ENCODE measurements at places on chromosomes 12 and 14.

GRCh38 chr14:58656671-58657411 lies 19.1 kb downstream of the DACT1 start:
- no peak for DNase-seq

DNA sequence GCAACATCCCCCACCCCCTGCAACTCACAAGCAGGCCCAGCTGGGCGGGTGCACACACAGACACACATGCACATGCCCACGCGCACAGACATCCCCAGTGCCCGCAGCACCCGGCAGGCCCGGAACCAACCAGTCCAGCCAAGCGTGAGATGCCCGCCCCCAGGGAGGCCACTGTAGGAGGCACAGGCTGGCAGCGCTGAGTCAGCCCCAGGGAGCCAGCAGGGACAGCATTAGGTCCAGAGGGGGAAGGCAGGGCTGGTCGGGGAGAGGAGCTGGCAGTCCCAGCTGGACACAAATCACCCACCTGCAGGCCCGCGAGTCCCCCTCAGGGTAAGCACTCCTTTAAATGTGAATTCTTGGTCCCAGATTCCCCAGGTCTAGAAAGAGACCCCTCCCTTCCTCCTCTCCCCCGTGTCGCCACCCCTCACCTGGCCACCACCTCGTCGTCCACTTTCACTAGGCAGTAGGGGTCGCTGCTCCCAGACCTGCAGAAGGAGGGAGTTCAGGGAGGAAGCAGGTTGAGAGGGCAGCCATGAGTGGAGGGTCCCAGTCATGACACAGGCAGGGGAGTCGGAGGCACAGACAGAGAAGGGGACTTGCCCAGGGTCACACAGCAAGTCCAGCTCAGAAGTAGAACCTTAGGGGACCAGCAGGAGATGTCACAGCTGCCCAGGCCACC lies 5.0 kb downstream of the RASAL1 start:
- no peak for DNase-seq

DNA sequence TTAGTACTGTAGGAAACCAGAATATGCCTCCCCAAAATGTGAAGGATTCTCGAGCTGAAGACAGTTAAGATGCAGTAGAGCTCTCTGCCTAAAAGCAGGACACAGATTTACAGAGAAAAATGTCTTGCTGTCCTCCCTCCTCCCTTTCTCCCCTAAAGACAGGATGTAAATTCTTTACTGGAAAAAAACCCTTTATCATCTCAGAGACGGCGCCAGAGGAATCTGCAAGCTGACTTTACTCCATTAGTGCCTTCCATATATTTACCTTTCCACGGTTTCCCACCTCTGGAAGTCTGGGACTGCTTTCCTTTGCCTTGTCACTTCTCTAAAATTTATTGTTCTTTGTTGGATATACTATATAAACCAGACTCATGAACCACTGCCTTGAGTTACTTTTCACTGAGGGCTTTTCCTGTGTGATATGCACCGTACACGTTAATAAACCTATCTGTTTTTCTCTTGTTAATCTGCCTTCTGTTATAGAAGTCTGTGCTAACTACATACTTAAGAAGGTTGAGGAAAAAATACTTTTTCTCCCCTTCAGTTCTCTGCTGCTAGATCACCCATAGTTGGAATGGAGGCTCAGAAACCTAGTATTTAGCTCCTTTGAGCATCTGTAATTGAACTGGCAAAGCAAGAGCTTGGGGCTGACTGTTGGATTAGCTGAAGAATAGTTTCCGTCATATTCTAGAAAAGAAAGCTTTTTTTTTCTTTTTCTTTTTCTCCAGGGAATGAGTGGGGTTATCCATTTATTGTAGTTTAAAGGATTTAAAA lies 99.9 kb downstream of the RAD51B start:
- DNase-seq: no peak

GRCh38 chr14:104708606-104709268 lies 15.3 kb upstream of the ADSS1 start:
- peak; percentile 33 for DNase-seq

DNA sequence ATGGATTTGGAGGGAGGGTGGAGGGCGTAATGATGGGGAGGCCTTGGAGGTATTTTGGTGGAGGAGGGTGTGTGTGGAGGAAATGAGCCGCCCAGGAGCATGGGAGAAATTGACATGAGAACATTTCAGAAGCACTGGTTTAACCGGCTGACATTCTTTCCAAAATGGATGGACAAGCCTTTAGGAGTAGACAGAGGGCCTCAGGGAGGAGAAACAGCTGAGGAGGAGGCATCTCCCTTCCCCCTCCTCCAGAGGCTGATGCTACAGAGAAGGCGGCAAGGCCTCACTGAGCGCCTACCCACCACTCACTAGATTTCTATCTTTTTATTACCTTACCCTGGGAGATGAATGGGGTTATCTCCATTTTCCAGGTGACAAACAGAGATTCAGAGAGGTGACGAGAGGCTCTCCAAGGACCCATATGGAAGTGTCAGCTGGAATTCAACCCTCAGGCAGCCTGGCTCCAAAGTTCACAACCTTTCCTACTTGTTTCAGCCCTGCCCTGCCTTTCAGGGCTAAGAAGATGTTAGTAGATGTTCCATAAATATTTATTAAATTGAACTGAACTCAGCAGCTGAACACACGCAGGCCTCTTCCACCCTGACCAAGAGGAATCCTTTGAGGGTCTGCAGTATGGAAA lies 289.6 kb downstream of the ZFP36L1 start:
- DNase-seq: no peak

DNA sequence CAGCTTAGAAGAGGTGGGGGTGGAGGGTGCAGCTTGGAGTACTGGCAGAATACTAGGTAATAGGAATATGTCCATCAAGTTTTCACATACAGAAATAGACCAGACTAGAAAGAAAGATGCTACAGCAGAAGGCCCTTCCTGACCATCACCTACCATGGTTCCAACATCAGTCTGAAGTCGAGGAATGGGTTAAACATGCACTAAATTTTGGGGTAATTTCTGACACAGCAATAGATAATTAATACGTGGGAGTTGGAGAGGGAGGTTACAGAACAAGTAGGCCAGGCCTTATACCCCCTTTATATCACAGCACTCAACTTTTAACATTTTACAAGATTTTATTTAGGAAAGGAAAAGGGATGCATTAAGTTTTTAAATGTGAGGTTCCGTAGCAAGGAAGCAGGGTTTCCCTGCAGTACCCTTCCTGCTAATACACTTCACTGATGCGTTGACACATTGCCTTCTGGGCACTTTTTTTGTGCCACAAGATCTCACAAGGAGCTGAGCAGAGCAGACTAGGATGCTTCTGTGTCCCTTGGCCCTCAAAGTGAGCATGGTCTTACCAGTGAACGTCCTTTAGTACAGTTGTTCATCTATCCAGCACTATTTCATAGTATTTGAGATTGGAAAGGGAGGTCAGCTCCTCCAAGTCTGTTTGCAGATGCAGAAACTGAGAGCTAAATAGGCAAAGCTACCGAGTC lies 50.8 kb downstream of the EID3 start:
- no peak for DNase-seq

GRCh38 chr14:72464226-72464625 lies 429.7 kb downstream of the DPF3 start:
- no peak for DNase-seq

- DNase-seq: no peak
These were observed 362.0 kb downstream of the ETNK1 start for GRCh38 chr12:22986997-22987396.
